GM12892 (cell line): ENCODE measurements at places on chromosomes 3 and 15.
A peak's percentile ranks its signal among the peaks of the same experiment; 100 is the strongest.

DNA sequence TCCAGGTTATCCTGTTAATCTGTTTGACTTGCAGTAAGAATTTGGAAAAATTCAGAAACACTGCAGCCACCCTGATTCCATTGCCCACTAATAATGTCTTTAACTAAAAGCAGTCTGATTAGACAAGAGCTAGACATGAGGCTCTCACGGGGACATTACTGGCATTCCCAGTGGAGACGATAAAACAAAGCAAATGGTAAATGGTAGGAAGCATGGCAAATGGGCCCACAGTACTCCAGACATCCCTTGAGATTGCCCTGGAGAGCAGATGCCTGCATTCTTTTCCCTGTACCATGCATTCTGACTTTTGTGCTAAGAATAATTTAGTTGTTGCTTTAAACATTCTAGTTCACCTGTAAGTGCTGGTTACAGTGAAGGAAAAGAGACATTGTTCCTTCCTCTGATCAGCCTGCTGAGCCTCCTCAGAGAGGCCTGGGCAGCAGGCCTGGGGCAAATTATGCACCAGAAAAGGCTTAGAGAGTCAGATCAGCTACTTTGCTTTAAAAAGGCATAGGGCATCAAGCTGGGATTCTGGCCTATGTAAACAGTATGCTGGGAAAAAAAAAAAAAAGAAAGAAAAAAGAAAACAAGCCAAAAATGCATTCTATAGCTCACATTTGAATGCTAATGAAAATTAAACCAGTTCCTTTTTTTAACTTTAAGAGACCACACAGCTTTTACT lies 204.6 kb downstream of the GABRG3 start:
- no peak for DNase-seq

GRCh38 chr3:127455541-127456450 lies 134.7 kb downstream of the TPRA1 start:
- DNase-seq, result peak; percentile 92

- no peak for DNase-seq
These were observed 15.5 kb upstream of the ANXA2 start for GRCh38 chr15:60413231-60413824.

GRCh38 chr3:101850246-101851051 lies 1.1 kb downstream of the NFKBIZ start:
- no peak for DNase-seq

DNA sequence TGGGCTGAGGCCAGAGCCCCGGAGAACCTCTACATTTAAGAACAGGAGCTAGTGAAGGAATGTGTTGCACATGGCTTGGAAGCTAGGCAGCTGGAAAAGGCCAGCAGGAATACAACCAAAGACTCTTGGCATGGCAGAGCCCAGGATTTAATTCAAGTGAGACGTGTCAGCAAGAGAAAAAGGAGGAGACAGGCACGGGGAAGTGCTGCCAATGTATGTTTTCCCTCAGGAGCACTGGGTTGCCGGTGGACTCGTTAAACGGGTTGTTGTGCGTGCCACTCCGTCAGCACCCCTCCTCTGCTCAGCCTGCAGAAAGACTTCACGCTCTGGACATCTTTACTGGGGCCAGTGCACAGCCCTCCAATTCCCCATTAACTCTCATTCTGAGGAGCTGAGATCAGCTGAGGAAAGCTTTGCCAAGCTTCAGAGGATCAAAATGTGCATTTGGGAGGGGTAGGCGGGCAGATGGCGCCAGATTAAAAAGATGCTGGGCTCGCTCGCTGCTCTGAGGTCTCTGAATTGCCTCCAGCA lies 103.7 kb downstream of the PDZRN3 start:
- DNase-seq, result no peak

GRCh38 chr3:38640661-38641452 lies 8.6 kb downstream of the SCN5A start:
- no peak for DNase-seq

- DNase-seq, result no peak
These were observed 724.1 kb downstream of the GRM7 start for GRCh38 chr3:7585052-7585451.

DNA sequence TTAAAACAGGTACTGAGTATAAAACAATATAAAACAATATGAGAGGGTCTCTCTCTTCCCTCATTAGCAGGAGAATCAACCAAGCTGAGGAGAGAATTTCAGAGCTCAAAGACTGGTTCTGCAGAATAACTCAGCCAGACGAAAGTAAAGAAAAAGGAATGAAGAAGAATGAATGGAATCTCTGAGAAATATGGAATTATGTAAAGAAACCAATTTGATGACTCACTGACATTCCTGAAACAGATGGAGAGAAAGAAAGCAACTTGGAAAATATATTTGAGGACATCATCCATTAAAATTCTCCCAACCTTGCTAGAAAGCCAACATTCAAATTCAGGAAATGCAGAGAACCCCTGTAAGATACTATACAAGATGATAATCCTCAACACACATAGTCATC lies 630.9 kb downstream of the PYDC2 start:
- DNase-seq, result no peak

DNA sequence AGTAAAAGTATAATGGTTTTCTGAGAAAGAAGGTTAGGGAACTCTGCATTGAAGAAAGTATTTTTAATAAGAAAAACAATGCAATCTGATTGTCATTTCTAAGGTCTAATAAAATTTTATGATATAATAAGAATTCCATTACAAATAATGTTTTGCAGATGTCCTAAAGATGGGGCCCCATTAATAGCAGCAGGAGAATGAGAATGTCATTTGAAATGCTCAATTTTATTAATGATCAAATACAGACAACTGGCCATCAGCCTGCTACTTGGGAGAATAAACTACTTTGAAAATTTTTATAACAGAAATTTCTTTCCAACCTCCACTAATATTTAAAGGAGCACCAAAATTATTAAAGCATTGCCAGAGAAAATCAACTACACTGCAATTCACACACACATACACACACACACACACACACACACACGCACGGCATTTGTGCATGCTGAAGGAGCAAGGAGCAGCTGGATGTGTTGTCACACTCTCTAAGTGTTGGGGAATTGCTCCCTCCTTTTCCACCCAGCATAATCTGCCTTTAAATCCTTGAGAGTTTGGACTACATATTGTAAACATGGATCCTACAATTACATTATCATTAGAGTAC lies 109.5 kb downstream of the THRB start:
- DNase-seq, result no peak

DNA sequence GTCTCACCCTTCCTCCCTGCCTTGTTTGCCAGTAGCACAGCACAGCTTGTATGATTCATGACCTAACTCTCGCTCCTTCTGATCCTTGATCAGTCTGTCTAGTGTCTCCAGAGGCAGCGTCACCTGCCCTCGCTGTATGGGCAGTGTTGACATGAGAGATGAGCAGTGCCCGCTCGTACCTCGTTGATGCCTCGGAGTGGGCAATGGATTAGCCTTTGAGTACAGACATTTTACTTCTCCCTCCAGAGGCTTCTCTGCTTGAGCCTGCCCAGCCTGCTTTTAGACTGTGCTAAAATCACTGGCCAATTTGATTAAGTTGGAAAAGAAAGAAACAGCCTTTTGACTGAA lies 569.0 kb downstream of the NTRK3 start:
- no peak for DNase-seq

GRCh38 chr3:98893740-98894139 lies 7.8 kb downstream of the DCBLD2 start:
- DNase-seq, result no peak

- no peak for DNase-seq
These were observed 25.1 kb downstream of the SLC2A2 start for GRCh38 chr3:171001250-171001893.

DNA sequence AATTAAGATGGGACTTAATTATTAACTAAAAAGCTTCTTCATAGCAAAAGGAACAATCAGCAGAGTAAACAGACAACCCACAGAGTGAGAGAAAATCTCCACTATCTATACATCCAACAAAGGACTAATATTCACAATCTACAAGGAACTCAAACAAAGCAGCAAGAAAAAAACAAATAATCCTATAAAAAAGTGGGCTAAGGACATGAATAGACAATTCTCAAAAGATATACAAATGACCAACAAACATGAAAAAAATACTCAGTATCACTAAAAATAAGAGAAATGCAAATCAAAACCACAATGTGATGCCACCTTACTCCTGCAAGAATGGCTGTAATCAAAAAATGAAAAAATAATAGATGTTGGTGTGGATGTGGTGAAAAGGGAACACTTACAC lies 103.3 kb downstream of the TBL1XR1 start:
- DNase-seq, result no peak

DNA sequence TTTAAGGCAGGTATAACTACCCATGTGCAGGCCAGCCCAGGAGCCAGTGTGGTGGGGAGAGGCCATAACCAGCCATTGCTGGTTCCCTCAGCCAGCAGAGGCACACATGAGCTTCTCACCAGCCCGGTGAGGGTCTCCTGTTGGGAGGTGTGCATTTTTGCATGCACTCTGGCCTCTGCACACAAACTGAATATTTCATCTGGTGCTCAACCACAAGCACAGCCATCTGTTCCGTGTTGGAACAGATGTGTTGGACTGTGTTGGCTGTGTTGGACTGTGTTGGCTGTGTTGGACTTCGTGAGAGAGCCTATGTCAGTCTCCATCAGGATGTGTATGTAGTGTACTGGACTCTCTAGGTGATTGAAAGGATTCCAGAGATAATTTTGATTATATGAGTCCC lies 67.2 kb downstream of the RPL39L start:
- DNase-seq, result no peak

GRCh38 chr3:124850633-124851032 lies 36.5 kb downstream of the ITGB5 start:
- DNase-seq, result no peak

DNA sequence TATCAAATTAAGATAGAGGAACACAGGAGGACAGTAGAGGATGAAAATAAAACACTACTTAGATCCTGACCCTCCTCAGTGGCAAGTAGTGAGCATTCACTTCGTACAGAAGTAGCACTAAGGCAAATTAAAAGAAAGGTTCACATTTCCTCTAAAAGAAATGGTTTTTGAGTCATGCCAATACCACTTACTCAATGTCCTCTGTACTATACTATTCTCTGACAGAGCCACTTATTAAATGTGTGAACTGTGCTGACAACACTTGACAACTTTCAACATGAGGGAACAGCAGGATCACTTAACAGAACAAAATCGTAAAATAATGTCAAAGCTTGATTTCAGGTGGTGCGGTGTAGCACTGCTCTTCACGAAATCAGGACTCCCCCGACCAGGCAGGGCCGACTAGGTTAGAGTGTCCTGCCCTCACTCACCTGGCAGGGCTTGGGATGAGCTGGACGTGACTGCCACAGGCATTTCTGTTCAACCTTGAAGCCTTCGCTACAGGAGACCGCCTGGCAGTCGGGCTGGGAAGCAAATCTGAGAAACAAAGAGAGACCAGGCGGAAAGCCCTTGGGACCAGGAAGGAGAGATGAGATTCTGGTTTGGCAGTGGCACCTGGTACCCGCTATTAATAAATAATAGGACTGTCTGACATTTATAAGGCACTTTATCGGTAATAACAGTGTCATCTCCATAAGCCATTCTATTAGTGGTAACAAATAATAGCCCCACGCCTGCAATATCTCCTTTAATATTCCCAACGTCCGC lies 611 bp upstream of the SLC27A2 start:
- no peak for DNase-seq

GRCh38 chr3:184748219-184749135 lies 36.6 kb upstream of the MAGEF1 start:
- DNase-seq, result no peak

DNA sequence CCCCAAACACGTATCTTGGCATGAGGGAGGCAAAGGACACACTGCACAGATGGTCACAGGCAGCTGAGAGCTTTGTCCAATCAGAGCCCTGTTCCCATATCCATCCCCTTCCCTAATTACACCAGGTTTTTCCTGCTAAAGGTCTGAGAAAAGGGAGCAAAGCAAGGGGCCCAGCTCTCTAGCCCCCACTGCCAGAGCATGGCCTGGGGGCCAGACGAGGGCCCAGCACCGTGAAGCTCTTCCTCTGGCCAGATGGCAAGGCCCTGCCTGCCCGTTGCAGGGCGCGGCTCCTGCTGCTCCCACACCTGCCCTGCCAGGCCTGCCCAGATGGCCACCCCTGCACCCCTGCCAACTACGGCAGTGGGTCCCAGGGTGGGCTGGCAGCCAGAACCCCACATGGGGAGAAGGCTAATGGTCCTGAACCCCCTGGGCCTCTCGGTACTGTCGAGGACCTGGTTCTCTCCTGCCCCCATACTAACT lies 3.2 kb downstream of the SHF start:
- DNase-seq, result no peak

DNA sequence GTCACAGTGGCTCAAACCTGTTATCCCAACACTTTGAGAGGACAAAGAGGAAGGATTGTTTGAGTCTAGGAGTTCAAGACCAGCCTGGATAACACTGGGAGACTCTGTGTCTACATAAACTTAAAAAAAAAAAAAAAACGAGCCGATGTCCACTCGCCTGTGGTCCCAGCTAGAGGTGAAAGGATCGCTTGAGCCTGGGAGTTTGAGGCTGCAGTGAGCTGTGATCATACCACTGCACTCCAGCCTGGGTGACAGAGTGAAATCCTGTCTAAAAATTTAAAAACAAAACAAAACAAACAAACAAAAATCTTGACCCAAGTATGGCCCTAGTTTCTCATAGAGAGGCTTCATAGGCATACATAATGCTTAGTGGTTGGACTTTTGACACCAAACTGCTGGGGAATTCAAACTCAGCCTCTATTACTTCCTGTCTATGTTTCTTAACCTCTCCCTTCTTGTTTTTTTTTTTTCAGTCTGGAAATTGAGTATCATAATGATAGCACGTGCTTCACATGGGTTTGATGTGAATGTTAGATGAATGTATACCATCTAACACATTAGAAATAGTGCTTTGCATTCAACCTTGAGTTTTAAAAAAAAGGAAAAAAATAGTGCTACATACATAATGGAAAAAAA lies 46.4 kb upstream of the CAPN7 start:
- no peak for DNase-seq

GRCh38 chr3:131421957-131422498 lies 40.5 kb downstream of the NUDT16 start:
- no peak for DNase-seq

DNA sequence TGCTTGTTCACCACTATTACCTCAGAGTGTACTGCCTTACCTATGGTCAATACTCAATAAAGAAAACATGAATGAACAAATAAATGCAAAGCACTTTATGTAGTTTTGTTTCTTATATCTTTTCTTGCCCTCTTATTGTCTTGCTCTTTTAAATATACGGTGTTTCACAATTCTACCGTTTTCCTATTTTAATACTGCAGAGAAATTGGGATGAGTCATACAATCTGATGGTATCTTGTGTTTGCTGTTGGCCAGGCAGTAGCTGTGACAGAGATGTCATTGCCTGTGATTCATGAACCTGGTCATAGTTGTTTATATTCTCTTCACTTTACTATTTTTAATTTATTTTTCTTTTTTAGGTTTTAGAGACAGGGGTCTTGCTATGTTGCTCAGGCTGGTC lies 48.3 kb downstream of the SERP1 start:
- no peak for DNase-seq

- DNase-seq, result no peak
These were observed 240.2 kb upstream of the ZNF717 start for GRCh38 chr3:76025561-76025960.
